ENCODE measurements at places on chromosomes 1 and 21.

DNA sequence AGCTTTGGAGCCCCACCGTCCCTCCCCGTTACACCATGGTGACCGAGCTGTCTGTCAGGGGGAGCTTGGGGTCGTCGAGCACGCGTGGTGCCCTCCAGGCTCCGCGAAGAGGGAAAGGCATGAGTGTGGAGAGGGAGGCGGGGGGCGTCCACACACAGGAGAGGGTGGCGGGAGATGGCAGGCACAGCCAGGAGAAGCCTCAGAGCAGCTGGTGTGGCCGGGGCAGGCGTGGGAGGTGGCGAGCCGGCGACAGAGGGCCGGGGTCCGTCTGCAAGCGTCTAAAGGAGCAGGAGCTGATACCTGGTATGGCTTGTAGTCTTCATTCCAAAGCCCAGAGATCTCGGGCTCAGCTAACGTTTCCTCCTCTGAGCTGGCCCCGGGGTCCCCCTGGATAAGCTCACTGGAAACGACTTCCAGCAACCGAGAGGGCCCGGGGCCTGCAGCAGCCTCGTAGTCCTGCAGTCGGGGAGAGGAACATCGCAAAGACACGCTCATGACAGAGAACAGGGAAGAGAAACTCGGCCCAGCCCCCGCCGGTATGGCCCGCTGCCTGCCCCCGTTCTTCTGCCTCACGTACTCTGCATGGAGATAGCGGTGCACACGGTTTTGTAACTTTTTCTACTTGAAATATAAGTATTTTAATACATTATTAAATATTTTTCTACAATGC, 37.4 kb downstream of the CFAP74 start:
- no peak for DNase-seq

DNA sequence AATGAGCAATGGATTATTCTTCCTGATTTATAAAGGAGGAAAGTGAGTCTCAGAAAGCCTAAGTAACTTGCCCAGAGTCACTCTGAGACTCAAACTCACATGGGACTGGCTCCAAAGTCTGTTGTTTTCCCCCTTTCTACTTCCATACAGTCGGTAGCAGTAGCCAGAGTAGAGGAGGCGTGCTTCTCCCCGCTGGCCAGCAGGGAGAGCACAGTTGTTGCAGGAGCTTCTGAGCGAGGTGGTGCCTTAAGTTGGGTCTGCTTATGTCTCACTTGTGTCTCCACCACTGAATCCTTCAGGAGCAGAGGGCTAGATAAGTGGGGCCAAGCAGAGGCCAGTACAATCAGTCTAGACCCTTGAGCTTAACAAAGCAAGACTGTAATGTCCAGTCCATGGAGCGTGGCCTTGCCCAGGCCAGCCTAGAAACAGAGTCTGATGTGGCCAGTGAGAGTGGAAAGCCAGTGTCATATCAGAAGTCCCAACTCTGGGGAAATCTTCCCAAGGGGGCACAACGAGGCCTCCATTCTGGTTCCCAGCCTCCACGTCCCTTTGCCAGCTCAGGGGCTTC, 181.9 kb downstream of the ZSCAN20 start:
- DNase-seq, result no peak

GRCh38 chr1:244054247-244054923, 3.3 kb downstream of the ZBTB18 start:
- no peak for DNase-seq

DNA sequence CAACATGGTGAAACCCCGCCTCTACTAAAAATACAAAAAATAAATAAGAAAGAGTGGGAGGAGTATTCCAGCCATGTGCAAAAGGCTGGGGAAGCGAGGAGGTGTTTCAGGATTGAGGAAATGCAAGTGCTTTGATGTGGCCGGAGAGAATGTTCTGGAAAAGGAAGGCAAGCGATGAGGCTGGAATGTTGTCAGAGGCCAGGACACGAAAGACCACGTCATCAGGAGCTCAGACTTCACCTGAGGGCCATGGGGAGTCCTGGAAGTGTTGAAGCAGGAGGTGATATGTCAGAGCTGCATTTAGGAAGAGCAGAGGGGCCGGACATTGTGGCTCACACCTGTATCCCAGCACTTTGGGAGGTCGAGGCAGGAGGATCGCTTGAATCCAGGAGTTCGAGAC, 10.9 kb upstream of the THEMIS2 start:
- no peak for DNase-seq

DNA sequence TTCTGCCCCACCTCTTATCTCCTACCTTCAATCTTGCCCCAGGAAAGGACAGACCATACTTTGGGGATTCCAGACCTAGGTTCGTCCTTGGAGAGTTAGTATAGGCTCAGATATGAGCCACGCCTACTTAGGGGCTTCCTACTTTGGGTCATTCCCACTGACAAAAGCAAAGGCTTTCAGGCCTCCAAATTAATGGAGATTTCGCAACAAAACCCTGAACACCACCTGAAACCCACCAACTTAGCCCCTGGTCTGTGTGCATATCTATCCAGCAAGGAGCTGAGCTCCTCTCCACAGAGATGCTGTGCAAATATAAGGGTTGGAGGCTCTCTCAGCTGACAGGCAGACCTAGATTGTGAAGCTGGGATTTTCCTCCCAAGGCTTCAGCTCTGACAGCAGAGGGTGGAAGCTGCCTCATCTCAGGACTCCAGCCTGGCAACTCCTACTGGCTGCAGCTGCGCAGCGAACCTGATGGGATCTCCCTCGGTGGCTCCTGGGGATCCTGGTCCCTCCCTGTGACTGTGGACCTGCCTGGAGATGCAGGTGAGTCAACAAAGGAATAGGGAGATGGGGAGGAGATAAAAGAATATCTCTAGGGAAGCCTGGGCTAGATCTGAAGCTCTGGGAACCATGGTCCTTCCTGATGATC, 2.1 kb downstream of the MPL start:
- no peak for DNase-seq

DNA sequence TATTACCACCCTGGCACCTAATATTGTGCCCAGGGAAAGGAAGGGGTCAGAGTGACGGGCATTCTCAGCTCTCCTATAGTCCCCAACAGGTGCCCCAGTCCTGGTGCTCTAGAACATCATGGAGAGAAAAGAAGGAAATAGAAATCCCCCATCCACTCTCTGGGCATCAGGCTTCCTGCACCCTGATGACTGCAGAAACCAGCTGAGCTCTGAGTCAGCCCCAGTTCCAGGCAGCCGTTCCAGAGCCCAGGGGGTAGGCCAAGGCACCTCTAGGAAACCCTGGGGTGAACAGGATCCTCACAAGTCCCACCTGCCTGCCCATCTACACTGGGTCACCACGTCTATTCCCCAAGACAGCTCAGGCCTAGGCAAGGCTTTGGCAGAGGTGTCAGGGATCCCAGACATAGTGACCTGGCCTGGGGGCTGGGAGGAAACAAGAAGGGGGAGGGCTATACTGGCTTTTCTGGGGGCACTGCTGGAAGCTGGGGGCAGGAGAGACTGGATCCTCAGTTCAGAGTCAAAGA, 709 bp downstream of the NECTIN4 start:
- peak; percentile 25 for DNase-seq

DNA sequence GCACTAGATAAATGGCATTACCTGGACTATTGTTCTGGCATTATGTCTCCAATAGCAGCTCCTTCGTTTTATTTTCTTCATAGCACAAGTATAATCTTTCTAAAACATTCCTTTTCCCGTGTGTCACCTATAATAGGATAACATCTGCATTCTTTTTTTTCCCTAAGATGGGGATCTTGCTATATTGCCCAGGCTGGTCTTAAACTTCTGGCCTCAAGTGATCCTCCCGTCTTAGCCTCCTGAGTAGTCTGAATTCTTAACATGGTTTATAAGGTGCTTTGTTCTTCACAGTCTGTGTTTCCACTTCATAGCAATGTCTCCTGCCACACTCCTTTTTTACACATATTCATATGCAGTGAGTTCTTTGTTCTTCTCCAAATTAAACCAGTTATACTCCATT, 8.6 kb upstream of the MOV10 start:
- no peak for DNase-seq

GRCh38 chr1:234915924-234916675, 212.5 kb downstream of the TOMM20 start:
- DNase-seq, result no peak

DNA sequence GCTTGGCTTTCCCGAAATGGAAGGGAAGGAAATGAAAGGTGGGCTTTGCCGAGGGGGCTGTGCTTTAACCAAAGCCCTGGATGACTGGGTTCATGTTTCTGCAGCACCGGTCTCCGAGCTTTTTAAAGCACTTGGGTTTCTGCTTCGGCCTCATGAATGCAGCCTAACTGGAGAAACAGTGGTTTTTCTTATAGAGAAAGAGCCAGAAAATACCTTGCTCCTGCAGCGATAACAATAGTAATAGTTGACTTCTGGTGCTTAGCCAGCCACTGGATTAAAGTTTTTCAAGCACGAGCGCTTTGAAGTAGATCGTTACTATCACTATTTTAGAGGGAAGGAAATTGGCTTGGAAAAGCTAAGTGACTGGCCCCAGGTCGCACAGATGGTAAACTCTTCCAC, 500 bp upstream of the DOCK7 start:
- DNase-seq, result no peak

DNA sequence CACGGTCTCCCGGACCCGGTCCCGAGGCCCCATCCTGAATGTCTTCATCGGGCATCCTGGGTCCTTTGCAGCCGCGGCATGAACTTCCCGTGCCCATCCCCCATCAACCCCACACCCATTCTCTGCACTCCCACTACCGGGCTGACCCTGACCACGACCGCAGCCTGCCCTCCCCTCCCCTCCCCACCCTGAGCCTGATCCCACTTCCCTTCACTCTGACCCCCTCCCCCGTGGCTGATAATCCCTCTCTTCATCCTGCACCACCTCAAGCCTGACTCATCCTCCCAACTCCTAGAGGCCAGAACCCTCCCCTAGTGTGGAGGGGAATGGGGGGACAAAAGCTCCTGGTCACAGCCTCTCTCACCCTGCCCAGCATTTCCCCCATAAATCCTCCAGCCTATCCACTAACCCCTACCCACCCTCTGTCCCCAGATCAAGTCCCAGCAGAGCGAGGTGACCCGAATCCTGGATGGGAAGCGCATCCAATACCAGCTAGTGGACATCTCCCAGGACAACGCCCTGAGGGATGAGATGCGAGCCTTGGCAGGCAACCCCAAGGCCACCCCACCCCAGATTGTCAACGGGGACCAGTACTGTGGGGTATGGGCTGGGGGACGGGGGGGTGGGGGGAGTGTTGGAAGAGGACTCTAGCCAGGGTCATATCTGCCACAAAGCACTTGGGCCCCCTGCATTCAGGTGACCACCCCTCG, 602 bp downstream of the SH3BGRL3 start:
- peak; percentile 52 for DNase-seq

DNA sequence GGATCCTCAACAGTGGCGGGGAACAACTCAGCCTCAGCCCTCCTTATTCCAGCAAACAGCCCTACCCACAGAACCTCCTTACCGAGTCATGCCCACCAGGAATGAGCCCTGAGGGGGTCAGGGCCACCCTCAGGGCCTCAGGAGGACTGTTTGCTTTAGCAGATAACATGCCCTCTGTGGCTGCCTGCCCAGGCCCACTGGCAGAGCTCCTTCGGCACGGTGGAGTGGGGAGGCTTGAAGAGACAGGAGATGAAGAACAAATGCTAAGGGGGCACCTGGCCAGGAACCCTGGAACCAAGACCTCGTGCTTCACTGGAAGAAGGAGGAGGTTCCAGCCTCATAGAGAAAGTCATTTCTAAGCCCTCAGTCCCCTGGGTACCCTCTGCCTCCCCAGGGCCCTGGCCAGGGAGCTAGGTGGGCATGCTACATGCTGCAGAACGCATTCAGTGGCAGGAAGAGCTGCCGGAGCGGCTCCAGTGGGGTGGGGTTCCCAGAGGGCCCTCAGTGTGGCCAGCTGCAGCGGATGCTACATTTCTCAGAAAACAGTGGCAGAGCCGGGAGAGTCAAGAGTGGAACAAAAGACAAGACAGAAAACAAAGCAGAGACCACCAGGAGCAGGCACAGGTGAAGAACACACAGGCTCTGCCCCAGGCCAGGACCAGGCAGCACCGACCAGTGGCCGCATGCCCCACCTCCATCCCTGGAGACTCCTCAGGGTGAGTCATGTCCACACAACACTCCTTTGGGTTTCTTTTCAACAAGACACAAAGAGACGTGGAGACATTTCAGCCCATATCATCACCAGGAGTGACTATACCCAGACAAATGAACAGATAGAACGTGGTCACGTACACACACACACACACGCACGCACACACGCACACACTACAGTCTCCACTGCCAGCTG, 39.8 kb downstream of the RIMS3 start:
- DNase-seq, result no peak

DNA sequence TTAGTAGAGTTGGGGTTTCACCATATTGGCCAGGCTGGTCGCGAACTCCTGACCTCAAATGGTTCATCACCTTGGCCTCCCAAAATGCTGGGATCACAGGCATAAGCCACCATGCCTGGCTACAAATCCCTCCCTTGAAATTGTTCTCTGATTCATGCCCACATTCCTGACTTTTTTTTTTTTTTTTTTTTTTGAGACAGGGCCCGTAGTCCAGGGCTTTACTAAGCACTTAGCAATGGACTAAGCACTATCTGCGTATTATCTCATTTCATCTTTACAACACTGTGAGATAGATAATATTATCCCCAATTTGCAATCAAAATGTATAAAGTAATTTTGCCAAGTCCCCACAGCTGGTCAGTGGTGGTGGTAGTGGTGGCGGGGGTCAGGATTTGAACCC, 58.9 kb downstream of the VWA5B1 start:
- DNase-seq, result no peak

GRCh38 chr1:22137004-22137720, 5.7 kb downstream of the WNT4 start:
- DNase-seq, result no peak

GRCh38 chr1:212608959-212609700, 569 bp downstream of the ATF3 start:
- peak; percentile 62 for DNase-seq

DNA sequence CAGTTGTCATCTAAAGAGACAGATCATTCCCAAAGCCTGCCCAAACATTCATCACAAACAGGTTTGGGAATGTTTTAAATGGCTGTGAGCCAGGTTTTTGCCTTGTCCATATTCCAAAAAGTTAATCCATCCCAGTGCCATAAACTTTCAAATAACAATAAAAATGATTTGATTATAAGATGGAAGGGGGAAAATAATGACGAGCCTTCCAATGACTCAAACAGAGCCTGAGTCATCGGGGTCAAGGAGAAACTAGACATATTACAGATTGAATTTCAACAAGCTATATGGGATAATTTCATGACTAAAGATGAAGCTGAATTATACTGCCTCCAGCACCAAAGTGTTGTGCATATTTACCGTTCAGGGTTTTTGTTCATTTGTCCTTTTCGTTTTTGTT, 195.8 kb upstream of the PKN2 start:
- DNase-seq, result no peak

GRCh38 chr1:168933141-168933805, 173.2 kb upstream of the ATP1B1 start:
- no peak for DNase-seq

DNA sequence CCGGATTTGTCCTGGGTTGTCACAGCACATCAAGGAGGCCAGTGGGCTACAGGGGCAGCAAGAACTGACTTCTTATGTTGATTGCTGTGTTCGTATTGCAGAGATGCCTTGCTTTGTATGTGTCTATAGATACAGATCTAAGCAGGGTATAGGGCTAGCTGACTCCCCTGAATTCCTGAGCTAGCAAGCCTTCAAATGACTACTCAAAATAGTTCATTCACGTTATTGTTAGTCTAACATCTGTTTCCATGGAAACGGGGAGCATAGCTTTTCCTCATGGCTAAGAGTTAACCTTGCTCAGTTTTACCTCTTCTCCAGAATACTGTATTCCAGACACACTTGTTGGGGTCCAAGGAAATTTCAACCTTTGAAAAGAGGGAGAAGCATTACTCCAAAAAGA, 24.1 kb downstream of the TRIM45 start:
- no peak for DNase-seq

Data from stimulated activated CD8-positive, alpha-beta memory T cell treated with anti-CD3 and anti-CD28 coated beads, Interleukin-4, amount 100 ng/mL, for 48 hours (primary cell).